ENCODE measurements at places on chromosomes 2 and 18.

DNA sequence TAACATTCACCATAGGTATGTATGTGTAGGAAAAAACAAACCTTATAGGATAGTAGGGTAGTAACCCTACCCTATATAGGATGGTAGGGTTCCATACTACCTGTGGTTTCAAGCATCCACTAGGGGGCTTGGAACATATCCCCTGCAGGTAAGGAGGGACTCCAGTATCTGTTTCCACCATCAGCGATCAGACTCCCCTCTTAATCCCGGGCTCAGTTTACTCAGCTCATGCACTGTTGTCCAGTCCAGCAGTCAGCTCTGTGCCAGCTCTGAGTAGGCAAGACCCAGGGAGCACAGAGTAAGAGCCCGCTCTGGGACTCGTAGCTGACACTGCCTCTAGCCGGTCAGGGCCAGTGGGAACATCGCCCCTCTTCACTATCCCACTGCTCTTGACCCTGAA lies 61.7 kb downstream of the MEX3C start:
- DNase-seq = no peak

- no peak for DNase-seq
Observed at GRCh38 chr2:15643791-15644585, 52.3 kb downstream of the DDX1 start.

DNA sequence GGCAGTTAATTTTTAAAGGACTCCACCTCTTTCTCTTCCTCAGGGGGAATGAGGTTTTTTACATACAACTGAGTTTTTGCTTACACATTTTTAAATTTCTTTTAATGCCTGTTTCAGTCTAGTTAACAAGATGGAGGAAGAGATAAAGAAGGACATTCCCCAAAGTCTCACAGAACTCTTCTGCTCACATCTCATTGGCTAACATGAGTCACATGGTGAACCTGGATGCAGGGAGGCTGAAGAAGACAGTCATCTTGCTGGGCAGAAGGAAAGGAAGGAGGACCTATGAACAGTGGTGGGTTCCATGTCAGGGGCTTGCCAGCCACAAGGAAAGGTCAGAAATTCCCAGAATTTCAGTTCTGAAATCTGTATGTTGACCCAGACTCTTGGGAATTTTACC lies 10.4 kb upstream of the ST8SIA5 start:
- DNase-seq = no peak

DNA sequence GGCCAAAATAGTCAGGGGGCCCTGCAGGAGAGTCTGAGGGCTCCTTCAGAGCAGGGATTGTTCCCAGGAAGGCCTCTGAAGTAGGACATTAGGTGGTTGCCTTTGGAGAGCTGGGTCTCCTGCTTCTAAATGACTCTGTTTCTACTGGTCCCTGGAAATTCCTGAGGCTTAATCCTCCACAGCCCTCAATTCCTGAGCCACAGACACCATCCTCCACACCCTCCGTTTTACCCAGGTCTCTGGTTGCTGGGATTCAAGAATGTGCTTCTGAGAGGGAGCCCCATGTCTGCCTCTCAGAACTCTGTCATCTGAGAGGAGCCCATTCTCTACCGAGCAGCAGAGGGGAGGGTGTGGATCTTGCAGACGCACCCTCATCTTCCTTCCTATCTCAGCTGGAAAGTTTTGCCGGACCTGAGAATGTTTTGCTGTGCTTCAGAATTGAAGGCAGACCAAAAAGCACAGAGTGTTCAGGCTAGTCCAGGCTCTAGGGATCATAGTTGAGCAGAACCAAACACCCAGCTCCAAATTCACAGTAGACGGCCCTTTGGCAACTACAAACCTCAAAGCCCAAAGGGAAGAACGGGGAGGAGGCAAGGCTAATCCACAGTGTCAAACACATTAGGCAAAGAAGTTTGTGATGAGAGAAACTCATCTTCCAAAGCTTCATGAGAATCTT lies 8.1 kb downstream of the VIT start:
- DNase-seq = no peak

DNA sequence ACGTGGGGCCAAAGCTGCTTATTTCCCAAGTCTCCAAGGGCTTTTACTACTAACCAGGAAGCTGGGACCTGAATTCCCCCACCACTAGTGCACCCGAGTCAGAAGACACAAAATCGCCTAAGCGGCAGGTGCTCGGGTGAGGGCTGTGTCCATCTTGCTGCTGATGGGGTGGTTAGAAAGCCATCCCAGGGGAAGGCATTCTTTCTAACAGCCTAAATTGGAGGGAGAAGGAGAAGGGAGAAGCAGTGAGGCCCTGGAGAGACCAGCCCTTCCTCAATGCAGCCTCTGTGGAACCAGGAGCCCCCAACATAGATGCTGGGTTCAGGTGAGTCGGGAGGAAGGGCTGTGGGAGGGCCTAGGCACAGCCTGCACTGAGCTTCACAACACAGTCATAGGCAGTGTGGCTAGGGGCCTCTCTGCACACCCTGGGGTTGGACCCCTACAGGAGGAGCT lies 1.9 kb upstream of the PROM2 start:
- peak; percentile 18 for DNase-seq

DNA sequence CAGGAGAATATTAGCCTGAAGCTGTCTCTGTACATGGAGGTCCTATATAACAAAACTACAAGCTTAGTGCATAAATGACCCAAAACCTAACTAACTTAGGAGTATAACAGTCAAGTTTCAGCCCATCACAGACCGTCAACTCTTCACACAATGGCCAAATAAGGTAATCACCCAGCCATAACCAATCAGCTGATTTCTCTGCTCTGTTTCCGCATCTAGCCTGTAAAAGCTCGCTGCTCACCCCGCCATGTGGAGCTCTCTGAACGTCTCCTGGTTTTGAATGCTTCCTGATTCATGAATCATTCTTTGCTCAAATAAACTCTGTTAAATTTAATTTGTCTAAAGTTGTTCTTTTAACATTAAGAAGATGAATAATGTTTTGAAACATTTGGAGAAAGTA lies 593.6 kb downstream of the TMX3 start:
- DNase-seq = no peak

DNA sequence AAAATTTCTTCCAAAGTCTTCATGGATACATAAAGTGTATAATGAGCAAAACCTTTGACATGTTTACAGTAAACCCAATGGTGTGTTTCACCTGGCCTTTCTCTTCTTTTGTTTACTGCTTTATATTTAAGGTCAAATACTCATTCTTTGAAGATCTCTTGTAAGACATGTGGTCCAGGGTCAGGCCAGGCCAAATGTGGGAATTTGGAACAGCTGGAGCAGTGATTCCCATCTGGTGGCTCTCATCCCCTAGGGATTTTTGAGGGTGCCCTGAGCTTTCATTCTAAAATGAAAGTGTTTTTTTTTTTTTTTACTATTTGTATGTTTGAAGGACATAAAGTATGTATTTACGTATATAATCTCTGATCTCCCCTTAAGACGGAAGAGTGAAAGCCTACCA lies 13.8 kb upstream of the MGAT5 start:
- no peak for DNase-seq

GRCh38 chr18:44818668-44819403 lies 138.1 kb downstream of the SETBP1 start:
- no peak for DNase-seq

DNA sequence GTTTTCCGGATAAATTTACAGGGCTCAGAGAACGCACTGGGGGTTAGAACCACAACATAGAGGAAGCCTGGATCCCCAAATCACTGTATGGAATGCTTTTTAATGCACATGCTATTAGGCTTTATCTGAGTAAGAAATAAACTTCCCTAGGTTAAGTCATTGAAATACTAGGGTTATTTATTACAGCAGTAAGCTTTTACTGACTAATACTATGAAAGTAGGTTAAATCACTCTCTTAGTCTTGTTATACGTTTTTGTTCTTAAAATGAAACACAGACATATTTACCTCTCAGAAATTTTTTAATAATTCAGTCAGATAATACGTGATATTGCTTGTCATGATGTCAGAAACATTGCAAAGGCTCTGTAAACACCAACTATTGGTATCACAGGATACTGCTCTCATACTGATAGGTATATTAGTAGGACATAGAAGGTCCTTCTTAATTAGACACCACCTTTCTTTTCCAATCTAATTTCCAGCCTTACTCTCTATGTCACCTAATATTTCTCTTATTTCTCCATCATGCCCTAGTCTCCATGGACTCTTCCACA lies 162.7 kb upstream of the NYAP2 start:
- no peak for DNase-seq

DNA sequence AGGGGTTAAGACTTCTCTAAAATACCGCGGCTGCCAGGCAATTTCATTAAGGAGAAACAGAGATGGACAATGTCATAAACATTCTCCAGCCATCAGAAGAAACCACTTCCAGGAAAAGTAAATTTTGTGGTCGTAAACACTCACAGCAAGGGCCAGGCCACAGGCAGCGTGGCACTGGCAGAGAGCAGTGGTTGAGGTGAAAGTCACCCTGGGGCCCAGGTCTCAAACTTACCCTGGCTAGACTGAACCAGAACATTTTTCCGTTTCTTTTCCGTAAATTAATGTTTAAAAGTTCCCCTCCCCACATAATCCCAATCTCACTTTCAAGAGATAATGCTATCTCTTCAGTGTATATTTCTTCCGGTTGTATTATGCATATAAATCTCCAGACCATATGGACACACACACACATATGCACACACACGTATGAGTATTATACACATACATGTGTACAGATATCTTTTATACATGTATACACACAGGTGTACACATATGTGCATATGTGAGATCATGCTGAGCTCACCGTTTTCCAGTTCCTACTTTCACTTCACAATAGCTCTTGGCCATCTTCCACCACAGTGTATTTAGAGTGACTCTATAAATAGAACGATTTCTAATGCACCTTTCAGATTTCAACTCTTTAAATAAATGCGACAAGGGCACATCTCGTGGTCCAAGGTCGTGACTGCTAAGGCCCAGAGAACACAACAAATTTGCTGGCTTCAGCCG lies 90.1 kb downstream of the MALT1 start:
- no peak for DNase-seq

DNA sequence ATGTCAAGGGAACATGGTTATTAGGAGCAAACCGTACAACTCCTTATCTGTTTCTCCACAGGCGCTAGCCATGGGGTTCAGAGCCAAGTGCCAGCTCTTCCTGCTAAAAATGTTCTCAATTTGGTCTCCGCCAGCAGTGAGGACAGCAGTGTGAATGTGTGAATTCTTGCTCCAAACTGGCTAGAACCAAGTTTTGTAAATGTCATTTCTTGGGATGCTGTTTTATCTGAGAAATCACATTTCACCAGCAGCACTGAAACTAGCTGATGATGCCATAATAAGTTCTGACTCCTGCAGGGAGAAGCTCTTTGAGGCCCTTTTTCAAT lies 140.6 kb upstream of the LGALSL start:
- DNase-seq = peak; percentile 16

- no peak for DNase-seq
Observed at GRCh38 chr2:188773075-188773474, 201.1 kb upstream of the COL3A1 start.

DNA sequence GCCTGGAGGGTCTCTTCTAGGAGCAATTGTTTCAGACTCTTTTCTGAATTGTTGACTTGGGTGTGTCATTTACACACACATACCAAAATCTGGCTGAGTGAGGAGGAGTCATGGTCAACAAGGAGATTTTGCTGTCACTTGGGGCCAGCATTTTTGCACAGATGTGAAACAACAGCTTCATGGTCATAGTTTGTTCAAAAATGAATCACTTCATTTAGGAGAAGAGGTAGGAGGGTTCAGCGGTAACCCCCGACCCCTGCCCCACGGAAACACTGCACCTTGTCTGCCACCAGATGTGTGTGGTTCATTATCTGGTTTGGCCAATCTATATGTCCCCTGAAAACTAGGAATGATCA lies 42.2 kb downstream of the LBH start:
- no peak for DNase-seq

DNA sequence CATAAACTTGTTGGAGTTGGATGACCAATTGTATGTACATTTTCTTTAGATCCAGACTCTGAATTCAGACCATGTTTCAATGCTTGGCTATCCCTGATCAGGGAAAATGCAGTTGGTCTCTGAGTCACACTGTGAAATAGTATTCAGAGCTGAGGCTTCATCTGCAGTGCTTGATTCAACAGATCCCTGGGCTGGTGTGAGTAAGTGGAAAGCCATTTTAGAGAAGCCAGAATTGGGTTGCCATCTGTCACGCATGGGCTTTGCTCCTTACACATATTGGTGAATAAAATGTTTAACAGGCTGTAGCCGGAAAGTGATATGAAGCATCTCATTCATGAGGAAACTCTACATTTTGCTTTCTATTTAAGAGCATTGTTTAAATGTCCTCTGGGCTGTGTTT lies 50.0 kb upstream of the ACYP2 start:
- DNase-seq = no peak

GRCh38 chr2:127768775-127769479 lies 42.0 kb downstream of the WDR33 start:
- no peak for DNase-seq

- DNase-seq = no peak
Observed at GRCh38 chr2:36597003-36597531, 901 bp downstream of the FEZ2 start.

DNA sequence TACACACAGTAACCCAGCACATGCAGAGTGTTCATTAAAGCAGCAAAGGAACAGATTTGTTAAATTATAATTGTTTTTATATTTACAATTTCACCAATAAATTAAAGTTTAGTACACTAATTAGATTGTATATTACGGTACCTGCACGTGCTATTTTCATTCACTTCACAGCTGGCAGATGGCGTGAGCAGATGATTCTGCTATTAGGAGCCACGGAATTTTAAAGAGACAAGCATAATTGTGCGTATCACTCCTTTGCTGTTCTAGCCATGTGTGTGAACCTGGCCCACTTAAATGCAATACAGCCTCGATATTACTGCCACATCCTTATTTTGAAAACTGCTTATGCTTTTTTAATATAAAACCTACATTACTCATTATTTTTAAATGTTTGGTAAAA lies 332.8 kb upstream of the SOX11 start:
- DNase-seq = no peak

GRCh38 chr2:172516299-172516698 lies 39.6 kb upstream of the PDK1 start:
- DNase-seq = no peak

GRCh38 chr2:59276033-59276432 lies 1034.9 kb upstream of the FANCL start:
- no peak for DNase-seq

GRCh38 chr2:189982780-189983394 lies 79.6 kb downstream of the MSTN start:
- DNase-seq = no peak

GRCh38 chr2:129862668-129863067 lies 116.8 kb upstream of the RAB6C start:
- no peak for DNase-seq

Data from posterior cingulate gyrus (tissue), 11 donors.